ENCODE measurements at places on chromosomes 7 and 10. TPM values are rescaled to one million over a fixed set of nuclear protein-coding genes. Genes with fewer than 3 reads are reported as not detected.

Gene UNCX
- not detected for total RNA-seq

Gene AASS
- 63.0 TPM for total RNA-seq

Gene OPALIN
- not detected for total RNA-seq

Gene ITGA8
- total RNA-seq = 1.3 TPM

Gene NUTM2E
- under 0.01 TPM for total RNA-seq

Gene TMEM26
- 6.4 TPM for total RNA-seq

Gene MINDY4
- total RNA-seq = 11.0 TPM

Gene PRLHR
- total RNA-seq = not detected

Gene CCDC172
- total RNA-seq = not detected

Gene ERV3-1
- 12.1 TPM for total RNA-seq

Gene MYH16
- total RNA-seq = not detected

Gene CARD11
- under 0.01 TPM for total RNA-seq

Gene ZNRF2
- 6.5 TPM for total RNA-seq

Gene DNAAF5
- total RNA-seq = 32.8 TPM

Gene KCNMA1
- total RNA-seq = 36.7 TPM

Gene GFRA1
- 9.3 TPM for total RNA-seq

Gene PYROXD2
- 10.8 TPM for total RNA-seq

Gene HOXA10
- 47.1 TPM for total RNA-seq

Gene PIK3AP1
- not detected for total RNA-seq

Gene GRID2IP
- not detected for total RNA-seq

Gene TRIL
- under 0.01 TPM for total RNA-seq

Gene GPRIN2
- not detected for total RNA-seq

Gene CPA4
- total RNA-seq = 90.2 TPM

Gene OR2F1
- total RNA-seq = not detected

Gene SPDYE2B
- not detected for total RNA-seq

Gene ICA1
- 4.3 TPM for total RNA-seq

Gene SUN1
- 73.4 TPM for total RNA-seq

Gene SPDYE1
- total RNA-seq = not detected

Gene AKR1C4
- not detected for total RNA-seq

Gene TUBB8
- total RNA-seq = not detected

Gene PHYHIPL
- not detected for total RNA-seq

Gene CCL26
- 0.64 TPM for total RNA-seq

Gene UPK3B
- total RNA-seq = not detected

Gene NXPH1
- total RNA-seq = not detected

Gene NPY4R
- total RNA-seq = not detected

Gene KLLN
- 0.86 TPM for total RNA-seq

Gene EVX1
- not detected for total RNA-seq

Gene TAS2R5
- total RNA-seq = 0.86 TPM

Gene RASSF4
- total RNA-seq = 6.8 TPM

Measured in fibroblast of villous mesenchyme (primary cell).